ENCODE measurements at places on chromosomes 16 and 17.

DNA sequence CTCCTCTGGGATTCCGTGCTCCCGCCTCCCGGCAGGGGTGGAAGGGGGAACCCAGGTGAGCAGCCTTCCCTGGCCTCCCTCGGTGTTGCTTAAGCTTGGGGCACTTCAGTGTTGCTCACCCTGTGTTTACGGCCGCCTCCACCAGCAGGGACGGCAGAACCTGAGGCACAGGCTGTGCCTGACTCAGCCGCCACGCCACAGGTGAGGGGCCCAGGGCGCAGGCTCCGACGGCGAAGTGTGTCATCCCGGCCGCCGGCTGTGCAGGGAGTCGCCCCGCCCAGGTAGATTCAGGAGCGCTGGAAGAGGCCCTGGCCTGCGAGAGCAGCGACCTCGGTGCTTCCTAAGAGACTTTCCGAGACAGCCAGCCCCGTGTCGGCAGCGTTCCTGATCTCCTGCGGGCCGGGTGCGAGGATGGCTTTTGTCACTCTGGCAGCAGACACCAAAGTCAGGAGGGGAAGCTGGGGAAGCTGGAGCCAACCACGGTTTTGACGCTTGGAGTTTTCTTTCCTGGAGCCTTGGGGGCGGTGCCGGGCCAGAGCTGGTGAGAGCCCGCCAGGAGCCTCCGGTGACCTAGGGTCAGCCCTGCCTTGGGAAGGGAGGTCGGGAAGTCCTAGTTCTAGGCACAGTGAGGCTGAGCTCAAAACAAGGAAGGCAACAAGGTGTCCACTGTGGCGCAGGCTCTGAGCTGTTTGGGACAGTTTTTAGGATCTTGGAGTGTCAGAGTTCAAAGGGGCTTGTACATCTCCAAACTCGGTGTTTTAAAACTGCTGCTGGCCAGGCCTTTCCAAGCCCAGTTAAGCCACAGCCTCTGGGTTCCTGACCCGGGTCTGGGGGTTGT lies 2.1 kb downstream of the GSE1 start:
- no peak for DNase-seq

- no peak for DNase-seq
Measured at GRCh38 chr16:59039066-59039720, 305.1 kb upstream of the GOT2 start.

DNA sequence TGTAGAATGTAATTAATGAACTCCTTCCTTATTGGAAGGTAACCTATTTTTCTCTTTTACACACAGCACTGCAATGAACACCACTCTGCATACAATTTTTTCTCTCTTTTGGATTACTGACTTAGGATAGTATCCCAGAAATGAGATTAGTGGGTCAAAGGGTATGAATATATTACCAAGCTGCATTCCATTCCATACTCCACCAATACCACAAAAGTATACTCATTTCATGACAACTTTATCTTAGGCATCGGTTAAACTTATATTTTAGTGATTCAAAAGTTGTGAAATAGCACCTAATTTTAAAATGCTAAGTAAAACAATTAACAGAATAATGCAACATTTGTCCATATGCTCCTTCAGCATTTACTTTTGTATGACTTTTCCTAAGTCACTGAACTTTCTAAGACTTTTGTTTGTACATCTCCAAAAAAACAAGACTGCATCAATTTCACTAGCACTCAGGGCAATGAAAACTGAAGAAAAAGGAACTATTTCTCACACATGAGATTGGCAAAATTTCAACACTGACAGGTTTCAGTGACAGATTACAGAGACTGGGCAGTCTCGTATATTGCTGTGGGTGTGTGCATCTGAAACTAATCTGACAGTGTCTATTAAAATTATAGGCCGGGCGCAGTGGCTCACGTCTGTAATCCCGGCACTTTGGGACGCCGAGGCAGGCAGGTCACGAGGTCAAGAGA lies 32.1 kb downstream of the HELZ start:
- no peak for DNase-seq

DNA sequence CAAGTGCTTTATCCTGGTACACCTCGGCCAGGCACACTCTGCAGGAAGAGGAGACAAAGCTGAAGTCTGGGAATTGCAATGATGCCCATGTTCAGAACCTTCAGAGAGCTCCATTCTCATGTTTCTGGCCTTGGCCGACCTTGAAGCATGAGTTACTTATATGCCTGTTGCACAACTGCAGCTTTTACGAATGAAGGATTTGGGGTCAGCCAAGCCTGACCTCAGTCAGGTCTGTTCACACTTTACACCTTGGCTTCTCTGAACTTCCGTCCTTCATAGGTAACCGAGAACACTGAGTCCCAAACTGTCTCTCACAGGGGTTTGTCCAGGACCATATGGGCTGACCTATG lies 66.7 kb downstream of the GTF3C1 start:
- no peak for DNase-seq

DNA sequence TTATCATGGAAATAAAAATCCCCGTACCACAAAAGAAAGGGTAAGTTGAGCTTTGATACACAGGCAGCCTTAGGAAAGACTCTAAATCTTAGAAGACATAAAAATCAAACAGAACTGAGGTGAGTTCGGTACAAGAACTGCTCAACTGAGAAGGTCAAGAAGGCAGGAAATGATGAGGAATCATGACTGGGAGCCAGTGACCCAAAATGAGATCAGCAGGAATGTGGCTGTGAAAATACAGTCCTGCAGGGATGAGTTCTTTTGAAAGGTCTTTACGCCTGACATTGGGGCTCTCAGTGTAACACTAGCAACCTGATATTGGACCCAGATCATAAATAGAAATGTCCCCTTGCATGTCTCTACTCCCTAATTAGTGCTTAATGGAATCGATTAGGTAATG lies 56.3 kb upstream of the CDH11 start:
- DNase-seq, result no peak

- DNase-seq, result no peak
Measured at GRCh38 chr17:57132663-57133062, 47.6 kb downstream of the AKAP1 start.
